ENCODE measurements at places on chromosomes 4 and X. TPM values are rescaled to one million over a fixed set of nuclear protein-coding genes. Genes with fewer than 3 reads are reported as not detected.

- DNase-seq = no peak
These were observed 75.0 kb downstream of the EVC start for GRCh38 chr4:5785806-5786680.

- no peak for DNase-seq
These were observed 16.3 kb downstream of the RNF128 start for GRCh38 chrX:106742805-106743204.

- DNase-seq = no peak
These were observed 42.4 kb downstream of the SEPSECS start for GRCh38 chr4:25117716-25118472.

DNA sequence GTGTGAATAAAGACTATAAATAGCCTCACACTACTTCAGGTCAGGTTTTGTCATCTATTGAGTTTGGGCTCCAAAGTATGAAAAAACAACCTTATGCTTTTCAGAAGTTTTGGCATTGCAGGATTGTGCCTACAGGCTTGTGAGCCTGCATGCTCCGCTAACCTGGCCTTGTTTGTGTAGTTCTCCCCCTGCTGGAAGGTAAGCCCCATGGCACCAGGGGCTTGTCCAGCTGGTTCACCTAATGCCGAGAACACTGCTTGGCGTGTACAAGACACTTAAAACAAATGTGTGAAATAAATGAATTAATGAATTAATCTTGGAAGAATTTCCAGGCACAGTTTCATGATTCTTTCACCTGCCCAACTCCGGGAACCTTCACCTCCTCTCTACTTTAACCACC lies 1.8 kb upstream of the HSD17B10 start:
- DNase-seq = peak; percentile 62

- no peak for DNase-seq
These were observed 63.6 kb downstream of the TBL1X start for GRCh38 chrX:9528498-9528897.

DNA sequence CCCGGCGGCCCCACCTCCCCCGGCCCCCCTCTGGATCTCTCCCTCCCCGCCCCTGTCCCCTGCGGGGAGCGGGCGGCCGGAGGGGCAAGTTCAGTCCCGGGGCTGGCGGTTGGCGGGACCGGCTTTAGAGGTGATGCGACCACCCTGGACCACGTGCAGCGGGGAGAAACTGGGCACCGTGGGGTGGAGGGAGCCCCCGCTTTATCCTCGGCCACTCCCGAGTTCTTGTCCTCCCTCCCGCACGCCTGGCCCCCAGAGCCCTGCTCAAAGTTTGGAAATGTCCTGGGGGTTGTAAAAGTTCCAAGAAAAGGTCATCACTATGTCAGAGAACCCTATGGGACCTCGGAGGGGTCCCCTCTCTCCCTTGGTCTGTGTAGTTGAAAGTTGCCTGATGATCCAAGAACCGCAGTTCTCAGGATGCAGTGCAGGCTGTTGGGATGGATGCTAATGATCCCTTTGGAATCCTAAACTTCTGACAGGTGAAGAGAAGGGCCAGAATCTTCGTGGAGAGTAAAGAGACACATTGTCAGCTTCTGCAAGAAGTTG lies 411 bp upstream of the VEGFC start:
- DNase-seq = peak; percentile 15

GRCh38 chr4:129999156-129999555 lies 903.2 kb downstream of the C4orf33 start:
- DNase-seq = no peak

DNA sequence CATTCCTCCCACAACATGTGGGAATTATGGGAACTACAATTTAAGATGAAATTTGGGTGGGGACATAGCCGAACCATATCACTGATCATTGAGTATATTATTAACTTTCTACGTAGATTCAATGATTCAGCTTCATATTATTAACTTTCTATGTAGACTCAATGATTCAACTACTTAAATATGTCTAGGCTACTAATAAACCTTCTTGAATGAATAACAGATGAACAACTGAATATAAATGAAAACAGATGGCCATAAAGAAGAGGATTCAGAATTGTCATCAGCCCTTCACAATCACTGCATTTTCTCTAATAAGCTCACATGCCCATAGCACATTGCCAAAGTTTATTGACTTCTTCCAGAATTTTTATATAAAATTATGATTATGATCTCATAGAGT lies 57.0 kb downstream of the CEP44 start:
- DNase-seq = no peak

DNA sequence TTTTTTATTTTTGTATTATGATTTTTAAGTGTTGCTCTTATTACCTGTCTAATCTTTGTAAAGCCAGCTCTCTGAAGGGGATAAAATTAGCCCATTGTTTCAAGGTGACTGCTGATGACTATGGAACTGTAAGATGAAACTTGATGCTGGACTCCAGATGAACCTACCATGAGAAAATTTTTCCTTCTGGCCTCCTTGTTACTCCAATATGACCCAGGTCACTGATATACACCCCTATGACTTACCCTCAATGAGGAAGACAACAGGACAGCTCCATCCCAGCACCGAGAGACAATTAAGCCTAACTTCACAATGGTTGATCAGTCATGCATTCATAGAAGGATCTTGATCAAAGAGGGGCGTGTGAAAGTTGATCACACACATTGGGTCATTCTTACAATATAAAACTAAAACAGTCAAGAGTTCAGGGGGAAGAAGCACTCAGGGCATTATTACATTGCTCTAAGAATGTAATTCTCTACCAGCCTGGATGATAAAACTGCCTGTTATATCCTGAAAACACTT lies 230.8 kb upstream of the AGTR2 start:
- no peak for DNase-seq

HTN1 gene
- not detected for total RNA-seq

CCKAR gene
- not detected for total RNA-seq

DCAF12L1 gene
- total RNA-seq = not detected

NDNF gene
- total RNA-seq = 0.27 TPM

ZNF711 gene
- 0.04 TPM for total RNA-seq

Data from right lobe of liver (tissue), 6 donors.